ENCODE measurements at places on chromosomes 7 and 10. TPM values are rescaled to one million over a fixed set of nuclear protein-coding genes. Genes with fewer than 3 reads are reported as not detected.

GHRHR gene
- not detected for total RNA-seq

FAM171A1 gene
- 26.1 TPM for total RNA-seq

SPDYE1 gene
- not detected for total RNA-seq

SLC26A5 gene
- total RNA-seq, result 0.49 TPM

MPP7 gene
- 8.0 TPM for total RNA-seq

CYP26C1 gene
- not detected for total RNA-seq

CARD11 gene
- total RNA-seq, result 29.0 TPM

TMEM213 gene
- not detected for total RNA-seq

HOXA4 gene
- total RNA-seq, result not detected

FLNC gene
- total RNA-seq, result 9.4 TPM

OR2A1 gene
- 0.10 TPM for total RNA-seq

NAT16 gene
- total RNA-seq, result not detected

AKR1D1 gene
- not detected for total RNA-seq

Measured in GM23338 (cell line).